Substantia nigra (tissue), 51 donors: ENCODE measurements at places on chromosomes 4 and X.

GRCh38 chr4:10175626-10176025 is 59.0 kb upstream of the WDR1 start:
- DNase-seq: no peak

- no peak for DNase-seq
These were observed 32.0 kb downstream of the CDS1 start for GRCh38 chr4:84614891-84615290.

- DNase-seq: no peak
These were observed 55.8 kb downstream of the MAP9 start for GRCh38 chr4:155321006-155321405.

- no peak for DNase-seq
These were observed 1.7 kb upstream of the IL3RA start for GRCh38 chrX:1334854-1335253.

DNA sequence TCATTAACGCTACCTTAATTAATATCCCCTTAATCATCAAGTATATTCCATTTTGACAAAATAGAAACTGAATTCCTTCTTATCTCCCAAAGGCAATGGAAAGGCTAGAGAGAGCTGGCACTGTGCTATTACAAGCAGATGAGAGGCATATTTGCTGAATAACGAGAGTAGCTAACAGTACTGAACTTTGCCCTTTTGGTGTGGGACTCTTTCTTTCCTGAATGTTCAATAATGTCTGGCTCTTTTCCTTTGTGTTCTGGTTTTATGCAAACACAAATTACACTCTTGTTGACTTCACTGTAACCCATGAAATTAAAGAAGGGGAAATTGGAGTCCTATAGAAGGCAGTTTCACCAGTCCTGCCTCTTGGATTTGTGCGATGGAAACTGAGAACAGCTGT is 63.5 kb downstream of the SHROOM3 start:
- no peak for DNase-seq

DNA sequence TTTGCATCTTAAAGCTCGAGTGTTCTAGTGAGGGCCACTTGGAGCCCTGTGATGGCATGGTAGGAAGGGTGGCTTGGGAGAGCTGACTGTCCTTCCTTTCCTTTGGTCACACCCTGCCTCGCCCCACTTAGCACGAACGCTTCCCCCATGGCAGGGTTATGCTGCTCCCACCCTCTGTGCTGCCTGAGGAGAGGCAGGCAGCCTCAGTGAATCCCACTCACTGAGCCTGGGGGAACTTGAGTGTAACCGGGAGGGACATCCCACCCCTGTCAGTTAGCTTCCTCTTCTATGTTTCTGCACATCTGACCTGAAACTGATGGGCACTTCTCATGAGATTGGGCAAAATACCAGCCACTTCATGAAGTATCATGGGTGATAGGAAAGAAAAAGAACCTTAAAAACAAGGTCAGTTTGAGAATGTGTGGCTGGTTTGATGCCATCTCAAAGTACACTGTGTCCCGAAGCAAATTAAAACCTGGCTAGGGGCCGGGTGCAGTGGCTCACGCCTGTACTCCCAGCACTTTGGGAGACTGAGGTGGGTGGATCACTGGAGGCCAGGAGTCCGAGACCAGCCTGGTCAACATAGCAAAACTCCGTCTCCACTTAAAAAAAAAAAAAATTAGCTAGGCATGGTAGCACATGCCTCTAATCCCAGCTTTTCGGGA is 10.1 kb downstream of the TKTL1 start:
- DNase-seq: no peak

- no peak for DNase-seq
These were observed 30.4 kb upstream of the TMSB15A start for GRCh38 chrX:102546828-102547493.

- no peak for DNase-seq
These were observed 136.6 kb downstream of the NWD2 start for GRCh38 chr4:37381040-37381668.

DNA sequence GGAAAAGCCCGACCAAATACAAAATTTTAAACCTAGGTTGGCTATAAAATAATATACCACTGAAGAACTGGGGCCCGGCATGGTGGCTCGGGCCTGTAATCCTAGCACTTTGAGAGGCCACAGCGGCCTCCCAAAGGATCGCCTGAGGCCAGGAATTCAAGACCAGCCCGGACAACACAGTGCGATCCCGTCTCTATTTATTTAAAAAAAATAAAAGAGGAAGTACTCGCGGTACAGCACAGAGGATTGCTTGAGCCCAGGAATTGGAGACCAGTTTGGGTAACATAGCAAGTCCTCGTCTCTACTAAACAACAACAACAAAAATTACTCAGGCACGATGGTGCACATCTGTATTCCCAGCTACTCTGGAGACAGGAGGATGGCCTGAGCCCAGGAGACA is 44.8 kb upstream of the CDKN2AIP start:
- no peak for DNase-seq

- no peak for DNase-seq
These were observed 12.7 kb upstream of the GTPBP6 start for GRCh38 chrX:331151-331824.

- no peak for DNase-seq
These were observed 191.3 kb upstream of the AADAT start for GRCh38 chr4:170281027-170281426.

DNA sequence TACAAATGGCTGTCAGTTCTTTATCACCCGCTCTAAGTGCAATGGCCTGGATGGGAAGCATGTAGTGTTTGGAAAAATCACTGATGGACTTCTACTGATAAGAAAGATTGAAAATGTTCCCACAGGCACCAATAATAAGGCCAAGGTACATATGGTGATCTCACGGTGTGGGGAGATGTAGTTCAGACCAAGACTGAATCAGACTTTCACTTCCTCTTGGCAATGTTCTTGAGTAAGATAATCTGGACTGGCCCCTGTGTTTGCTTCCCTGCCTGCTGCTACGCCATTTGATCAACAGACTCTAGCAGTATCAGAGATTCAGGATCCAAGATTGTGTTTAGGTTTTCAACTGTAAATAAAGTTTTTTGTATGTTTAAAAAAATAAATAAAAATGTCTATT is 682.2 kb upstream of the AMOT start:
- no peak for DNase-seq

DNA sequence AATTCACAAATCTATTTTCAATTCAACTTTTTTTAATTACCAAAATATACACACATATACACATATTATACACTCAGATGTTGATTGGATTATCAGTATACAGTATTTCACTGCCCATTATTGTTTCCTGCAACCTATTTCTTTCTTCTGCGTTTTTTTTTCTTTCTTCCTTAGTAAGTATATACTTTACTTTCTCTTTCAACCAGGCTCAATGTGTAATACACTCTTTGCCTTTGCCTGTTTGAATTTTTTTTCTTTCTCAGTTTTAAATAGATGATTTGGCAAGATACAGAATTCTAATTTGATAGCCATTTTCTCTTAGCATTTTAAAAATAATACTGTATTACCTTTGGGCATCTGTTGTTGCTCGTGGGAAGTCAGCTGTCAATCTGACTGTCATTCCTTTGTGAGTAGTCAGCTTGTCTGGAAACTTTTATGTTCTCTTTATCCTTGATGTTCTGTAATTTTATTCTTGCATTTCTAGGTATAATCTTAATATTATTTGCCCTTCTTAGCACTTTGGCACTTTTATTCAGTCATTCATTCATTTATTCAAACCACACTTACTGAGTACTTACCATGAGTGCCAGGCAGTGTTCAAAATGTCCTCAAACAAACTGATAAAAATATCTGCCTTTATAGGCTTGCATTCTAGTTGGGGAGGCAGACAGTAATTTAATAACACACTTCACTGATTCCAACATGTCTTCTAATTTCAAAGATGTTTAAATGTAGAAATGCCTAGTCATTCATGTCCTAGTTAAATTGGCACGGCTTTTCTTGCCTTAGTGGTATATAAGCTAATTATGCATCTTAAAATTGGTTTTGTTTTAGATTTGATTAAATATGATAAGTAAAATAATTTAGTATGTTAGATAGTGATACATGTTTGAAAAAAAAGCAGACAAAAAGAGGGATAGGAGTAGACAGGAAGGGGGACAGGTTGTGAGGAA is 3.7 kb downstream of the USP38 start:
- DNase-seq: no peak

DNA sequence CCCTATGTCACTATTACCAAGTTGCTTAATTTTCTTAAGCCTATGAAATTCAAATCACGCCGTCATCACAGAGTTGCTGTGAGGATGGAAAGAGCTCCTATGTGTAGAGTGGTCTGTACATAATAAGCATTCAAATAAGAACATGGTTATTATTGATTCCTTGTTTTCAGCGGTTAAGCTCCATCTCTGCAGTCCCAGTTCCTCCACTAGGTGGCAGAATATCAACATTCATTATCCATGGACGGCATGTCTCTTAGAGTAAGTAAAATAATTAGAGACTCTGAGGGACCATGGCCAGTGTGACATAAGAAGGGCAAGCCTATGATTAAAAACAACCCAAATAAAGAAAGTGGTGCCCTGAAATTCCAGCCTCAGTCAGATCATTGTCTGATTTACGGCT is 132.5 kb upstream of the NHS start:
- DNase-seq: peak; percentile 0
